Glutamatergic neuron (in vitro differentiated cells): ENCODE measurements at places on chromosomes 5 and 9.

DNA sequence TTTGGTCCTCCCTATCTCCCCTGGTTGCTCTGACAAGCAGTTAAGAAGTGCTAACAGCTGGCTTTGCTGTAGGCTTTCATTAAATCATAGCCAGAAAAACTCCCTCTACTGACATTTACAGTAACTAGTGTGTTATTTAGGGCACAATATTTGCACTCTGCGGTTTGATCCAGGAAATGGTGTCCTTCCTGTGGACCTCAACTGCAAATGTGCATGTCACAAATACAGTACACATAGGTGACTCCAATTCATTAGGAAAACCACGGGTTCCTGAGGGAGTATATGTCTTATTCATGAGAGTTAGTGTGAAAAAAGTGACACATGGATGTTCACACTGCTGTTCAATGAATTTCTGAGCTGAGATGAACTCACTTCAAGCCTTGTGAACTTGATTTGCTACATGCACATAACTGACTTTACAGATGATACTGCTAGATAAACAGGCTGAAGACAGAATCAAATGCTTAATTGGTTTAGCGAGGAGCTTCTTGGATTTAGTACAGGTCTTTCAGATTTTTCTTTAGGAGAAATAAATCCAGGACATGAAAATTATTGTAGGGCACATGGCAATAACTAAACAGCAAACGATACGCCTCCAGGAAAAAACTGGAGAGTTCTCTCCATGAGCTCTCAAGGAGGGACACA, 281.5 kb downstream of the EFNA5 start:
- DNase-seq, result no peak
- H3K27me3 ChIP-seq, result peaks cover 4% of the 10 kb centered on the region
- H3K27ac ChIP-seq, result peak overlapping the region; percentile 54
- H3K36me3 ChIP-seq, result peaks cover 4% of the 10 kb centered on the region

GRCh38 chr5:10703676-10704075, 57.4 kb downstream of the DAP start:
- peaks cover 1% of the 10 kb centered on the region for H3K27me3 ChIP-seq
- peaks cover 6% of the 10 kb centered on the region for H3K4me1 ChIP-seq
- H3K4me3 ChIP-seq, result no peak overlapping the region
- no peaks in the 10 kb centered on the region for H3K36me3 ChIP-seq
- DNase-seq, result no peak

GRCh38 chr9:129432297-129433154, 188.4 kb downstream of the C9orf50 start:
- H3K4me3 ChIP-seq, result no peak overlapping the region
- peaks cover 24% of the 10 kb centered on the region for H3K27me3 ChIP-seq
- peak overlapping the region; percentile 22 for H3K27ac ChIP-seq

- H3K36me3 ChIP-seq, result no peaks in the 10 kb centered on the region
- H3K4me1 ChIP-seq, result no peaks in the 10 kb centered on the region
These were observed 502.7 kb downstream of the NR2F1-AS1 start for GRCh38 chr5:93078082-93079038.

- no peak overlapping the region for H3K4me3 ChIP-seq
- no peaks in the 10 kb centered on the region for H3K4me1 ChIP-seq
- no peak overlapping the region for H3K27ac ChIP-seq
- no peak for DNase-seq
- no peaks in the 10 kb centered on the region for H3K36me3 ChIP-seq
- H3K27me3 ChIP-seq, result no peaks in the 10 kb centered on the region
These were observed 56.1 kb upstream of the TAS2R1 start for GRCh38 chr5:9686216-9686615.

DNA sequence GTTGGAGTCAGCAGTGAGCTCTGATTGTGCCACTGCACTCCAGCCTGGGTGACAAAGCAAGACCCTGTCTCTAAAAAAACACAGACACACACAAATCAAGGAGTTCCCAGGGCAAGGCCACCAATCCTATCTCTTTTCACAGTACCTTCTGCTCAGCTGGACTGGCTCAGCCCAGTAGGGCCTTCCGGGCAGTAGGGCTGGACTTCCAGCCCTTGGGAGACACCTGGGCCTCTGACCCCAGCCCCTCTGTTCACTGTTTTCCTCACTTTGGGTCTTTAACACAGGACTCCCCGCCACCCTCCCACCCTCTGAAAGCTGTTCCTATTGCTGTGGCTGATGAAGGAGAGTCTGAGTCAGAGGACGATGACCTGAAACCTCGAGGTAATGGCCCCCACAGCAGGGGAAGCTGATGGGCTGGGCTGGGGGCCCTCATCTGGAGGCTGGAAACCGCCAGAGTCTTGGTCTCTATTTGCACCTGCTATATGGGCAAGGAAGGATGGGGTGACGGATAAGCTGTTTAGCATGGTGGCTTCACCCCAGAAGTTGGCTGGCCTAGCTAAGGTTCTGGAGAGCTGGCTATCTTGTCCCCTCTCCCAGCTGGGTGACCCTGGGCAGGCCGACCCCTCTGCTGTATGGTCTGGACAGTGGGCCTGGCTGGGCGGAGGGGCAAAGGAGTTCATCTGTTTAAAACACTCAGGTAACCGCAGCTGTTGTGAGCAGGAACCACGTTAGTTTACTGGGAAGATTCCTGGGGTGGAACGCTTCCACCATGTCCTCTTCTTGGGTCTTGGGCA, 25.6 kb downstream of the USP20 start:
- H3K36me3 ChIP-seq, result peaks cover 5% of the 10 kb centered on the region
- no peak overlapping the region for H3K4me3 ChIP-seq
- H3K27me3 ChIP-seq, result peaks cover 2% of the 10 kb centered on the region
- peaks cover 14% of the 10 kb centered on the region for H3K4me1 ChIP-seq

DNA sequence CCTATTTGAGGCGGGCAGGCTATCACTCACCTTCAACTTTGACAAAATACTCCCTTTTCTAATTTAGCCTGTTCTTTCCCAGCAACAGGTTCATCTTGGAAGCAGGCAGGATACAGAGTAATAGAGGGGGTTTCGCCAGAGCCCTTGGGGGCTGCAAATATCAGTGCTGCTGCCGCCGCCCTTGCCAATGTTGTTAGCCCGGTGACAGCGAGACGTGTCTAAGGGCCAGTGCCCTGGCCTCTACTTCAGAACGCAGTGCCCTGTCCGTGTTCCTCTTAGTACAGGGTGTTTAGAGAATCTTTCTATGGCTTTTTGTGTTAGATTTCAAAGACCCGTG, 703 bp downstream of the FAM120AOS start:
- peaks cover 9% of the 10 kb centered on the region for H3K27me3 ChIP-seq

DNA sequence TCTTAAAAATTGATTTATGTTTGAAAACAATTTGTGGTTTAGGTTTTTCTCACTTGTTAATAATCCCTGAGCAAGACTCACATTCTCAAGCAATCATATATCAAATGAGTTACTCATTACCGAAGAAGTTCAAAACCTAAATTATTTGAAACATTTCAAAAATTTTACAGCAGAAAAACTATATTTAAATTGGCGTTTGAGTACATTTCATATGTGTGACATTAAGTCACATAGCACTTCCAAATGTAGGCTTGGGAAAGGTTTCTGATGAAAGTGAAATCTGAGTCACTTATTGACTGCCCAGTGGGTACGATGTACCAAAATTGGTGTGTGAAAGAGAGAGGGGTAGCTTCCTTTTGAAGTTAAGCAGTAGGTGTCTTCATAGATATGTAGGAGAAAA, 411.4 kb upstream of the SGCD start:
- DNase-seq, result no peak
- no peak overlapping the region for H3K27ac ChIP-seq
- no peaks in the 10 kb centered on the region for H3K36me3 ChIP-seq
- H3K4me3 ChIP-seq, result no peak overlapping the region

- peaks cover 3% of the 10 kb centered on the region for H3K27me3 ChIP-seq
- no peak overlapping the region for H3K27ac ChIP-seq
- H3K4me3 ChIP-seq, result no peak overlapping the region
- no peaks in the 10 kb centered on the region for H3K4me1 ChIP-seq
- DNase-seq, result no peak
These were observed 158.7 kb downstream of the TMEM167A start for GRCh38 chr5:82918311-82919031.

DNA sequence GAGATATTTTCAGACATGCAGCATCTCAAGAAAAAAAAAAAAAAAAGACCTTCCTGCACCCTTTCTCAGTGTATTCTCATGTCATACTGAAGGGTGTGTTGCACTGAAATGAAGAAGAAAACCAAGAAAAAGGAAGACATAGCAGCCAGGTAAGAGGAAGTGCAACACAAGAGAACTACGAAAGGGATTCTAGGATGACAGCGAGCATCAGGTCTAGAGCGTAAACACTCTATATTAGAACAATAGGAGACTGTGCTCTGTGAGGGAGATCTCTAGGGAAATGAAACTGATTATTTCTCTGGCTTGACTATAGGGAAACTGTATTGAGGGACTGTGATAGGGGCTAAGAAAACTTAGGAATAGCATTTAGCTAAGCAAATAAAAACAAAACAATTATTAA, 30.0 kb downstream of the BTF3 start:
- no peaks in the 10 kb centered on the region for H3K36me3 ChIP-seq
- no peak overlapping the region for H3K4me3 ChIP-seq
- H3K4me1 ChIP-seq, result no peaks in the 10 kb centered on the region
- DNase-seq, result no peak
- H3K27me3 ChIP-seq, result no peaks in the 10 kb centered on the region

DNA sequence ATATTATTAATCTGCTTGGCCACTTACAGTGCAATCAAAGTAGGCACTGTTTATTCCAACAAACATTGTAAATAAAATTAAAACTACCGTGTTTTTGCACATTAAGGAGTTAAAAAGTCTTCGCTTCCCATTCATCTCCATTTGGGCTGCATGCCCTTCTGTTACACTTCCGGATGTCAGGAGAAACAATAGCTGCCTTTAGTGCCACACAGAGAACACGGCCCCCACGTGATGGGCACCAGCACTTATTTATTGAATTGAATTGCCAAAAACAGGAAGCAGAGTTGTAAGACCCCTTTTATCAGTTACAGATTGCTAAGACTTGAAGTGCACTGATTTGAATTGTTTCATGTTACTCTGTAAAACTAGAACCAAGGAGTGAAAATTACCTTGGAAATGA, 80.4 kb downstream of the LHFPL2 start:
- H3K4me3 ChIP-seq, result no peak overlapping the region
- peaks cover 12% of the 10 kb centered on the region for H3K4me1 ChIP-seq
- peaks cover 4% of the 10 kb centered on the region for H3K36me3 ChIP-seq
- no peak for DNase-seq
- H3K27me3 ChIP-seq, result no peaks in the 10 kb centered on the region

- peak overlapping the region; percentile 8 for H3K4me3 ChIP-seq
- peaks cover 8% of the 10 kb centered on the region for H3K27me3 ChIP-seq
- H3K27ac ChIP-seq, result no peak overlapping the region
- no peaks in the 10 kb centered on the region for H3K36me3 ChIP-seq
- no peak for DNase-seq
- H3K4me1 ChIP-seq, result peaks cover 33% of the 10 kb centered on the region
These were observed 786 bp upstream of the HRCT1 start for GRCh38 chr9:35905051-35905781.

- H3K4me3 ChIP-seq, result peak overlapping the region; percentile 47
- no peak for DNase-seq
- no peak overlapping the region for H3K27ac ChIP-seq
- H3K36me3 ChIP-seq, result no peaks in the 10 kb centered on the region
These were observed 6.3 kb downstream of the SHB start for GRCh38 chr9:38062498-38063362.

DNA sequence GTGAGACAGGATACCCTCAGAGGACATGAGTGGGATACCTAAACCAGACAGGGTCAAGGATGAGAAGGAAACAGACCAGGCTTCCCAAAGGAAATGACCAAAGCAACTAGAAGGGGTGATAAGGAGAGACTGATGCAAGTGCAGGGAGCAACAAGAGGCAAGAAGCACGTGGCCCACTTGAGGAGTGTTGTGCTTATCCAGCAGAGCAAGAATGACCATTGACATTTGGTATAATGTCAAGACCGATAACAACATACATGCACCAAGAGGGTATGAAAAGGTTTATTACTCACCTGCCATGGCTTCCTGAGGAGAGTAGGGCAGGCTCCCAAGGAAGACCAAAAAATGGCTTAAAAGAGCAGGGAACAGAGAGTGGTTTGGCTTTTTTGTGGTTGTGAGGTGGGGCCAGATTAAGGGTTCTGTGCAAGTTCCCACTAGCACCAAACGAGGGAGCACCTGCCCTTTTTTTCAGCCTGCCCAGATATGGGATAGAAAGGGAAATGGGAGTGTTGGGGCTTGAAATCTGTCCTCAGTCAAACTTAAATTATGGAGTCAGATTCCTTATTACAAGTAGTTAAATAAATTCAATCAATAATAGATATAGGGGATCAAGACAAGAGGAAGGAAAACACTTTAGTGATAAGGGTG, 513.6 kb downstream of the RASEF start:
- no peaks in the 10 kb centered on the region for H3K36me3 ChIP-seq
- no peak overlapping the region for H3K4me3 ChIP-seq
- H3K27ac ChIP-seq, result no peak overlapping the region
- no peak for DNase-seq
- H3K27me3 ChIP-seq, result peaks cover 2% of the 10 kb centered on the region
- peaks cover 6% of the 10 kb centered on the region for H3K4me1 ChIP-seq

DNA sequence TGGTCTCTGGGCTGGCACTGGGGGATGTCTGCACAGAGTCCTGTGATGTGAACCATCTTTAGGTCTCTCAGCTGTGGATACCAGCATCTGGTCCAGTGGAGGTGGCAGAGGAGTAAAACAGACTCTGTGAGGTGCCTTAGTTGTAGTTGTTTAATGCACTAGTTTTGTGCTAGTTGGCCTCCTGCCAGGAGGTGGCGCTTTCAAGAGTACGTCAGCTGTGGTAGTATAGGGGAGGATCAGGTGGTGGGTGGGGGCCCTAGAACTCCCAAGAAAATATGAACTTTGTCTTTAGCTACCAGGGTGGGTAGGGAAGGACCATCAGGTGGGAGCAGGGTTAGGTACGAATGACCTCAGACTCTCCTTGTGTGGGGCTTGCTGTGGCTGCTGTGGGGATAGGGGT, 197.1 kb downstream of the TMC1 start:
- peaks cover 2% of the 10 kb centered on the region for H3K4me1 ChIP-seq
- no peaks in the 10 kb centered on the region for H3K27me3 ChIP-seq
- no peak overlapping the region for H3K4me3 ChIP-seq
- no peak for DNase-seq
- no peak overlapping the region for H3K27ac ChIP-seq

DNA sequence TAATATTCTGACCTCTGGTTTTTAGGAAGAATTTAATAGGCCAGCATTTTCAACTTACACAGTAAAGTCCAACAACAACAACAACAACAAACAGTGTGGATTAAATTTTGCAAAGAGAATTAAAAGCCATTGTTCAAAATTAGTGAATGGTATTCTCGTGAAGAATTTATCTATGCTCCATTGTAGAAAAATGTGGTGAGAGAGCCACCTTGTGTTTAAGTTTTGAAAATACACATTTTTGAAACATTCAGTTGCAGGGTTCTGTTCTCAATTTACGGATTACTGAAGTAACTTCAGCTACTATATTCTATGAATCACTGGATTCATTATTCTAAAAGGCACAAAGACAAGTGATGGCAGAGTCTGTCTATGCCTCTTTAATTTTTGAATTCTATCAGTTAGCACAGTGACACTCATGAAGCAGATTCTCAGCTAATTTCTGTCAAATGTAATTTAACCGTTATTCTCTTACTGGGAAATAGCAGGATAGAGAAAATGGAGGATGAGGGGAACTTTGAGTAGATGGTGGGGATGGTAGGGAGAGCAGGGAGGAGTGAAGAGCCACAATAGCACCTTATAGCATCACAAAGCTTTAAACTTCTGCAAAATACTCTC, 11.0 kb downstream of the CCDC152 start:
- peaks cover under 1% of the 10 kb centered on the region for H3K4me1 ChIP-seq
- DNase-seq, result no peak
- peaks cover 2% of the 10 kb centered on the region for H3K27me3 ChIP-seq
- H3K36me3 ChIP-seq, result no peaks in the 10 kb centered on the region

GRCh38 chr5:116340799-116341198, 233.8 kb downstream of the SEMA6A start:
- peaks cover 2% of the 10 kb centered on the region for H3K4me1 ChIP-seq
- H3K27me3 ChIP-seq, result no peaks in the 10 kb centered on the region
- no peak overlapping the region for H3K4me3 ChIP-seq
- H3K36me3 ChIP-seq, result peaks cover 16% of the 10 kb centered on the region
